ENCODE measurements at places on chromosomes 6 and 20.
A peak's percentile ranks its signal among the peaks of the same experiment; 100 is the strongest.

DNA sequence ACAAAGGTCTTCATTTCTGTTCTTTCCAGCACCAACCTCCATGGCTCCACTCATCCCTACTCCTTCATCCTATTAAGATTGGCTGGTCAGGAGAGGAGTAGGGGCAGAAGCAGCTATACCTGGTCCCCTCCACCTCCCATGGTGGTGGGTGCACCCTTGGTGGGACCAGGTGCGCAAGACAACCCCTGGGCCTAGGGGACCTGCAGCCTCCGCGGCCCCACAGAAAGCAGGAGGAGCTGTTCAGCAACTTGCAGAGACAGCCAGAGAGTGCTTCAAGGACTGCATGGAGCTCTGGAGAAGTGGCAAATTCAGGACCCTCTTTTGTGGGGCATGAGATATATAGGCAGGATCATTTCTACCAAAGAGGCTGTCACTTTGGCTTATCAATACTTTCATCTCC lies 9.8 kb downstream of the ULBP2 start:
- DNase-seq: no peak

GRCh38 chr6:57147955-57148858 lies 23.9 kb upstream of the BAG2 start:
- no peak for DNase-seq

GRCh38 chr6:153618371-153619322 lies 420.4 kb upstream of the OPRM1 start:
- DNase-seq: no peak

GRCh38 chr6:117449549-117450439 lies 24.1 kb upstream of the ROS1 start:
- DNase-seq: peak; percentile 34

DNA sequence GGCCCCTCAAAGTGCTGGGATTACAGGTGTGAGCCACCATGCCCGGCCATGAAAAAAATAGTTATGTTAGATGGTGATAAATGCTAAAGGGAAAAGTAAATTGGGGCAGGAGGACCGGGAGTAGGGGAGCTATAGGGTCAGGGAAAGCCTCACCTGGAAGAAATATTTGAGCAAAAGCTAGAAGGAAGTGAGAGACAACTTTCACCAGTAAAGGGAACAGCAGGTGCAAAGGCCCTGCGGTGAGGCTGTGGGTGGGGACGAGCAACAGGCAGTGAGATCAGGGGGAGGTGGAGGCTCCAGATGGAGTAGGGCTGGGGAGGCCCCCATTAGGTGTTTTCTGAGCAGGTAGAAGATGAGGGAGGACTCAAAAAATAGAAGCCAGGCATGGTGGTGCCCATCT lies 16.0 kb downstream of the BCAS4 start:
- no peak for DNase-seq

GRCh38 chr20:24722586-24722985 lies 226.5 kb upstream of the CST7 start:
- DNase-seq: no peak

- no peak for DNase-seq
Measured at GRCh38 chr20:59723607-59724456, 119.5 kb downstream of the PHACTR3 start.

- no peak for DNase-seq
Measured at GRCh38 chr6:101537753-101538316, 144.3 kb downstream of the GRIK2 start.

GRCh38 chr6:32318501-32318900 lies 53.2 kb downstream of the TSBP1 start:
- DNase-seq: no peak

- peak; percentile 28 for DNase-seq
Measured at GRCh38 chr6:27078734-27079357, 168.7 kb upstream of the PRSS16 start.

- DNase-seq: no peak
Measured at GRCh38 chr6:73790574-73790973, 94.6 kb downstream of the CD109 start.

GRCh38 chr6:45548657-45549515 lies 171.2 kb upstream of the SUPT3H start:
- peak; percentile 48 for DNase-seq

DNA sequence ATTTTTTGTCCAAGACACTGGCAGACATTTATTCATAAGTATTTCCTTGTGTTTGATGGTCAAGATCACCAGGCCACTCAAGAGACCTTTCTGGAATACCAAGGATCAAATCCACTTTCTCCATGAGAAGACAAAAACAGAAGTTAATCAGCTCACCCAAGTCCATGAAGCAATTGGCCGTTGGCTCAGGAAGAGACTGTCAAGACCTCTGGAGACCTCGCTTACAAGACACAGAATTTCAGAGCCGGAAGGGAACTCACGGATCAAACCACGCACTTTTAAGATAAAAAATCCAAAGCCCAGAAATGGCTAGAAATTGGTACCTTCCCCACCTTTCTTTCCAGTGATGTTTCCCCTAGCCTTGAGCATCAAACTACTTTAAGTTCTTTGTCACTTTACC lies 3.3 kb downstream of the TRERF1 start:
- no peak for DNase-seq

GRCh38 chr6:46821458-46821881 lies 28.3 kb downstream of the MEP1A start:
- DNase-seq: no peak

All from memory B cell (primary cell).